ENCODE measurements at places on chromosomes 7 and 10.

GRCh38 chr7:83866582-83866981 lies 217.6 kb upstream of the SEMA3E start:
- DNase-seq = no peak

GRCh38 chr10:29648114-29648982 lies 13.6 kb upstream of the SVIL start:
- DNase-seq = no peak

DNA sequence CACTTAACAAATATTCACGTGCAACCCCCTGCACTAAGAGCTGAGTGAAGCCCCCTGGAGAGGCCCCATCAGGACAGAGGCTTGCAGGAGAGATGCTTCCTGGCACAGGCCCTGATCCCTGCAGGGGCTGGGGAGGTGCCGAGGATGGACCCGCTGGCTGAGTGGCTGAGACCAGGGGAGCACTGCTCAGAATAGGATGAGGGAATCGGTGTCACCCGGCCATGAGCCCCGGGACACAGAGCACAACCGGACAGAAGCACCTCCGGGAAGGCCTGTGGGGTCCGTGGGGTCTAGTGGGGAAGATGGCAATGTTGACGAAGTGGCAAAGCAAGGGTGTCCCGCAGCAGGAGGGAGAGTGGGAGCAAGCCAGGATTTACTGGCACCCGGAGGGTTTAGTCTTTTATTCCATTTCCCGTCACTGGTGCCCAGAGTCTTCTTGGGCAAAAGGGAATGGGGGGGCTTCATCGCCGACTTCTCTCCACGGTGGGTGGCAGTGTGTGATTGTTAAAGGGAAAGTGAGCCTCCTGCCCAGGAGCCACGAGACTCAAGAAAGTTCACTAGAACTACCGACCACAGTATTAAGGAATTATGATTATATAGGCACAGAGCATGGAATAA lies 140.7 kb downstream of the ADARB2 start:
- no peak for DNase-seq

- no peak for DNase-seq
Observed at GRCh38 chr7:76357475-76358010, 1.2 kb downstream of the YWHAG start.

GRCh38 chr7:151833691-151834090 lies 43.2 kb downstream of the PRKAG2 start:
- DNase-seq = no peak

- no peak for DNase-seq
Observed at GRCh38 chr10:30769361-30769760, 139.8 kb upstream of the LYZL2 start.
